Spinal cord (tissue), 10 donors: ENCODE measurements at places on chromosomes 6 and 20. TPM values are rescaled to one million over a fixed set of nuclear protein-coding genes. Genes with fewer than 3 reads are reported as not detected.

The MAP3K4 gene
- 39.1 TPM for polyA plus RNA-seq

The RSPO3 gene
- polyA plus RNA-seq = 3.4 TPM

The HNF4A gene
- 0.21 TPM for polyA plus RNA-seq

The ZNF831 gene
- polyA plus RNA-seq = not detected

The TMC2 gene
- 6.3 TPM for polyA plus RNA-seq

The PBOV1 gene
- 0.32 TPM for polyA plus RNA-seq

The SNX21 gene
- 35.8 TPM for polyA plus RNA-seq

The KIF25 gene
- 2.2 TPM for polyA plus RNA-seq

The PTGIS gene
- polyA plus RNA-seq = 15.8 TPM

The RIMS4 gene
- polyA plus RNA-seq = 51.2 TPM

The MRPL14 gene
- polyA plus RNA-seq = 34.6 TPM

The MAPK13 gene
- polyA plus RNA-seq = 5.9 TPM

The C20orf173 gene
- not detected for polyA plus RNA-seq

The AVP gene
- not detected for polyA plus RNA-seq

The COX4I2 gene
- not detected for polyA plus RNA-seq

The TMEM170B gene
- polyA plus RNA-seq = 43.8 TPM

The MANEA gene
- 12.0 TPM for polyA plus RNA-seq

DNA sequence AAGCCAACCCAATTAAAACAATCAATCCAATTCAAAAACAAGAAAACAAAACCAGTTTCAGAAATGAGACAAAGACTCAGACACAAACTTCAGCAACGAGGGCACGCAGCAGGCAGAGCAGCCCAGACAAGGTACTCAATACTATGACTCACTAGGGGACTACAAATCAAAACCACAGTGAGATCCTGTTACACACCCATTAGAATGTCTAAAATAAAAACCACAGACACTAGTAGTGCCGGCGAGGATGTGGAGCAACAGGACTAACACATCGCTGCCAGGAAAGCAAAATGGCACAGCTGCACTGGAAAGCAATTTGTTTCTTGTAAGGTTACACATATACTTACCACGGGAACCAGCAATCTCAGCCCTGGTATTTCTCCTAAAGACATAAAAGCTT is 28.4 kb upstream of the MAS1L start:
- no peak for DNase-seq

- no peak for DNase-seq
These were observed 9.4 kb upstream of the ZNF343 start for GRCh38 chr20:2518096-2518495.

DNA sequence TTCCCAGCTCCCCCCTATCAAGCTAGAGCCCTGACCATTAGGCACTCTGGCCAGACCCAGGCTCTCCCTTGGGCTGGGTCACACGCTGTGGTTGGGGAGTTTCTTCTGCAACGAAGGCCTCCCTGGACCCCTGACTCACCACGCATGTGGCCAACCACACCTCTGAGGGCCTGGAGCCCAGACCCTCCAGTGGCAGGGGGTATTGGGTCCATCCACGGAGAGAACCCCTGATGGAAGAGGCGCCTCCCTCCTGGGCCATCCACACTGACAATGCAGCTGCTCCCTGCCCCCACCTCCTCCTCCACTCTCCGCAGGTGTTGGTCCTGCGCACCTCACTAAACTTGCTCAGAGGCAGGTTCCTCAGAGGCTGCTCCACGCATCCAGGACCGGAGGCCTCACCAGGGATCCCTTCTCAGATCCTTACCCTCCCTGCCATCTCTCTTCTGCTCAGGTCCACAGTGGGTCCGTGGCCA is 125.4 kb downstream of the RNASET2 start:
- DNase-seq = no peak

DNA sequence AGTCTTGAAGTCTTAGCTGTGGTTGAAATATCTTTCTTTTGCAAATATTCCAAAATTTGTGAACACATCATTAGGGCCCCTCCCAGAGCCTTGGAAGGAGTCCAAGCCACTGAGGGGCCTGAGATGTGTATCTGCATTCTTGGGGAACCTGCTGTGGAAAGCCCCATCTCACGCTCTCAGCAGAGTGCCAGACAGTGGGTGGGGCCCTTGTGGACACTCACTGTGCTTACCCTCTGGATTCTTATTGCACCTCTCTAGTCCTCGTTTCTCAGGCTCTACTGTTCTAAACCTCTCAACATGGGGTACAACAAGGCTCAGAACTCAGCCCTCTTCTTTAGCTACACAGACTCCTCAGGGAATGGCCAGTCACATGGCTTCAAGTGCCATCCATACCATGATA is 416.2 kb upstream of the CDH4 start:
- DNase-seq = no peak

DNA sequence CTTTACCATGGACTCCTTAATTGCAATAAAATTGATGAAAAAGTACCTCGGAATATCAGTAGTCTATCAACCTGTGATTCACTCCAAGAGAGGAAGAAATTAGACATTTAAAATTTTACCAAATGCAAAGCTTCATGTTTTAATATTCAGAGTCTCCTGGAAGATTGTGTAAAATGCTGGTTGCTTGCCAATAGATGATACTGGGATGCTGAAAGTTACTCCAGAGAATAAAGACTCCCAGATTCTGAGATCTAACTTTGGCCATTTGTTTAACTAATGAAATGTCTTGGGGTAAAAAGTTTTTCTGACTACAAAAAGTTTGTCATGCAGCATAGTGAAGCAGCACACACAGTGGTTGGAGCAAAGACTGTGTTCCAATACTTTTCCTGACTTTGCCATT is 176.7 kb upstream of the RSPO3 start:
- DNase-seq = no peak

DNA sequence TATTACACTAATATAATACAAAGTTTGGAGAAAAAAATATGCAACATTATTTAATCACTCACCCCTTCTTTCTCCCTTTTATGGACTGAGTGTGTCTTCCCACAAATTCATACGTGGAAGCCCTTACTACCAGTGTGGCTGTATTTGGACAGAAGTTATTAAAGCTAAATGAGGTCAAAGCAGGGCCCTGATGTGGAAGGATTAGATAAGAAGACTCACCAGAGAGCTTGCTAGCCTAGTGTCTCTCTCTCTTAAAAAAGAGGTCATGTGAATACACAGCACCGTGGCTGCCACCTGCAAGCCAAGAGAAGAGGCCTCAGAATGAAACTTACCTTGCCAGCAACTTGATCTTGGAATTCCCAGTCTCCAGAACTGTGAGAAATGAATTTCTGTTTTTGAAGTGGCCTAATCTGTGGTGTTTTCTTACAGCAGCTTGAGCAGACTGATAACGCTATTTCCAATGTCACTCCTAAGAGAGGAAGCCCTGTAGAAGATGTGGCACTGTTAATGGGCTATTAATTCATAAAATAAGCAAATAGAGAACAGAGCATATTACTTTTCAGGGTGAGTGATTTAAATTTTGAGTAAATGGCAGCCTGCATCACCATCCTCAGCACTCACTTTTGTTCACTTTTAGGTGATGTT is 233.4 kb downstream of the TBC1D7 start:
- DNase-seq = no peak

- no peak for DNase-seq
These were observed 237.1 kb downstream of the ANKRD60 start for GRCh38 chr20:57991211-57991881.

DNA sequence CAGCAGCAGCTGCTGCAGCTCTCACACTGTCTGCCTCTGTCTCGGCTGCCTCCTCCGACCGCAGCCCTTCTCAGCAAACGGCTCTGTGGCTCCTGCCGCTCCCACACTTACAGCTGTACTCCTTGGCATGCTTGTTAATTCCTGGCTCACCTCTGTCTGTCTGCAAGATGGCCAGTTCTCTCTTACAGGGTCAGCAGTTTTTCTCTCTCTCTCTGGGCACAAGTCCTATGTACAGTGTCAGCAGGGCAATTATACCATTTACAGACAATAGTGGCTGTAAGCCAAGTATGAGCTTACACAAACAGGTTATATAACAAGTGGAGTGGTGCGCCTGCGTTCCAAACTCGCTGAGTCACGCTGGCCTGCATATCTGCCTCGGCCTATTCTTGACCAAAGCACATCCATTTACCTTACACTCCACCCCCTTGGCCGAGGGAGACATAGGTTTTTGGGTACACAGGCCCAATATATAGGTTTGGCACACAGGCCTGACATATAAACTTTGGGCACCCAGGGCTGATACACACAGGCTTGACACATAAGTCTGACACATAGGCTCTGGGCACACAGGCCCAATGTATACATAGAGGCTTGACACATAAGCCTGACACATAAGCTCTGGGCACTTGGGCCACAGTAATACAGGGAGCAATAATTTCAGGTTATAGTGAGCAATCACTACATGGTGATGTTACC is 4.4 kb downstream of the ZKSCAN3 start:
- no peak for DNase-seq

- DNase-seq = no peak
These were observed 1.0 kb upstream of the SPATA2 start for GRCh38 chr20:49916146-49917002.

DNA sequence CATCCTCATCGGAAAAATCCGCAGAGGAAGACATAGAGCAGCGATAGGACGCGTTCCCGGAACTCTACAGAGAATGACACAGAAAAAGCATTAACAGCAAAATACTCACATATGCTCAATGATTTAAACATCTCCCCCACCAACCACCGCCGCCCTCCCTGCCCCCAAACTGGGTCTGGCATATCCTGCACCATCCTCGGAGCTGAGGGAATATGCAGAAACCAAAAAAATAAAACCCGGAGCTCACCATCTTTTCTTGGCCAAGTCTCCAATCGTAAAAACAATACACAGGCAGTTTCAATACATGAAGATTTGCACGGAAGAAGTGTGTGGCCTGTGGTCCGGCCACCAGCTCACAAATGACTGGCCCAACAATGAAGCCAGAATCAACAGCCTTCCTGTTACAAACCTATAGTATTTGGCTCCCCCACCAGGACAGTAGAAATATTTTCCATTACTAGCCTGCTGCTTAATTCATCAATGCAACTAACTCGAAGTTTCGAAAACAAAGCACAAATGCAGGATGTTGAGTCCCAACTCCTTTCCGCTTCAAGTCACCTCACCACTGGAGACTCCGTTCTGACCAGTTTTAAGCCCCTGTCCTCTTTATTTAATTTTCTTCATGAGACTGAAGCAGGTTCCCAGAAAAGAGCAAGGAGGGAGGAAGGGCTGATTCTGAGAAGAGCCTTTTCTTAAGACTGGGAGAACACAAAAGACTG is 103.2 kb upstream of the BEND6 start:
- peak; percentile 83 for DNase-seq

- peak; percentile 84 for DNase-seq
These were observed 16.1 kb downstream of the FGD2 start for GRCh38 chr6:37021356-37022129.

GRCh38 chr6:152184573-152184916 is 377.1 kb downstream of the ESR1 start:
- no peak for DNase-seq

GRCh38 chr6:169725125-169726048 is 1.1 kb upstream of the PHF10 start:
- peak; percentile 45 for DNase-seq

- no peak for DNase-seq
These were observed 664.3 kb downstream of the RFPL4B start for GRCh38 chr6:113011389-113011788.

DNA sequence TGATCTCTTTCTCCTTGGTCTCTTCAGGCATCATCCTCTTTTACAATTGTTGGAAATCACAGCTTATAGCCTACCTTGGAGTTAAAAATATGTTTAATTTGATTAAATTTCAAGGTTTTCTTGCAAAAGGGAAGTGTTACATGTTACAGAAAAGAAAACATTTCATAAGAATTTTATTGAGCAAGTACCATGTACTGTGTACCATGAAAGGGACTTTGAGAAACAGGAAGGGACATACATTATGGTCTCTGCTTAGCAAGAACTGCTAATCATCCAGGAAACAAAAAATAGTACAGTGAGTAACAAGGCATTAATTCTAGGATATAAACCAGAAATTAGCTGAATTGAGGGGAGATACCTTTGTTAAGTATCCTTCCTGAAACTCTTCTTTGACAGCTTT is 145.3 kb upstream of the SPACA1 start:
- no peak for DNase-seq

DNA sequence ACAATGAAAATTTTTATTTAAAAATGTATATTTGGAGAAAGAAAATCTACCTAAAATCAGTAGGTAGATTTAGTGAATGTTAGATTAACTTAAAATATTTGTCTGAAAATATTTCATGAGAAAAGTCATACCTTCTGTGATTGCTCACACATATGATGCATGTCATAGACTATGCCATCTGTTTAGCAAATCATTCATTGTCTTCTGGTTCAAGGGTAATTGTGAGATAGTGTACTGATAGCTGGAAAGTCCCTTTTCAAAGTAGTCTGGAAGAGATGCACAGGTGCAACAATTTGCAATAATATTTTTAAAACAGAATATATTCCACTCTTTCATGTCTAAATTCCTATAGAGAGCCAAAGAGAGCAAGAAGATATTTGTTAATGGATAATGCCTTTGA is 21.0 kb upstream of the RNF217 start:
- no peak for DNase-seq

- DNase-seq = no peak
These were observed 365.2 kb downstream of the SYNE1 start for GRCh38 chr6:152271776-152272464.

DNA sequence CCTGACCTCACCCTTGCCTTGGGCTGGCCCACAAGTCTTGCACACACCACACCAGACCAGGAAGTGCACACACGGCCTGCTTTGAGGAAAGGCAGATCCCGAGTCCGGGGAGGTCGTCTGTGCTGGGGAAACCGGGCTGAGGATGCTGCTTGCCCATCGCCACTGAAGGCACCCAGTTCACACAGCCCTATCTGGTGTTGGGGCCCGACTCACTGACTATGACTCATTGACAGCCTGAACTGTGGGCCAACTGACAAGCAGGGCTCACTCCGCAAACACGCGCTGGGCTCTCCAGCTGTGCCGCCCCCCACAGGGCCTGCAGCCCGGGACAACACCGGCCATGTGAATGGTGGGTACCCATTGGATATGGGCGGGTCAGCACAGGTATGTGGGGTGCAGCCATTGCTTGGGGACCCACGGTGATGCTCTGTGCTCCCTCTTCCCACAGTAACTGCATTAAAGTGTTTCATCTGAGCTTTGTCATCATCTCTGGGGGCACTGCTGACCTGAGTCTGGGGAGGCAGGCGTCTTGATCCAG is 1.6 kb downstream of the SAMD10 start:
- DNase-seq = no peak

GRCh38 chr6:92737983-92738382 is 681.4 kb downstream of the EPHA7 start:
- no peak for DNase-seq
